ENCODE measurements at places on chromosomes 1 and 21. TPM values are rescaled to one million over a fixed set of nuclear protein-coding genes. Genes with fewer than 3 reads are reported as not detected.

DNA sequence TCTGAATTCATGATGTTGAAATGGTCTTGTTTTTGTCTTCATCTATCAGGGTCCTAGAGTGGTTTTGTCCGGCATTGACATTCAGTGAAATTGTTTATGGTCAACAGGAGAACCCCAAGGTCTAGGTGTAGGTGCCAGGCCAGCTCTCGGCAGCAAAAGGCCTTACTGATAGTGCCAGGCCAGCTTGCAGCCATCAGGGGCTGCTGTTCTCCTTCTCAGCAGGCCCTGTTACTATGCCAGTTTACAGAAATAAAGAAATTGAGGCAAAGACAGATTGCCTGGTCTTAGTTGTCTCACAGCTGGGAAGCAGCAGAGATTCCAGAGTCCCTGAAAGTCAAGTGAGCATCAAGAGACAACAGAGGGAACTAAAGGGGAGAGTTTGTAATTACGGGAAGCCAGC, 12.0 kb downstream of the HMGB4 start:
- no peaks in the 10 kb centered on the region for H3K36me3 ChIP-seq
- no peaks in the 10 kb centered on the region for H3K4me1 ChIP-seq

- H3K4me1 ChIP-seq, result no peaks in the 10 kb centered on the region
- no peak overlapping the region for H3K4me3 ChIP-seq
- H3K27ac ChIP-seq, result no peak overlapping the region
- H3K36me3 ChIP-seq, result no peaks in the 10 kb centered on the region
- no peaks in the 10 kb centered on the region for H3K27me3 ChIP-seq
These were observed 150.6 kb upstream of the PLD5 start for GRCh38 chr1:242674951-242675645.

DNA sequence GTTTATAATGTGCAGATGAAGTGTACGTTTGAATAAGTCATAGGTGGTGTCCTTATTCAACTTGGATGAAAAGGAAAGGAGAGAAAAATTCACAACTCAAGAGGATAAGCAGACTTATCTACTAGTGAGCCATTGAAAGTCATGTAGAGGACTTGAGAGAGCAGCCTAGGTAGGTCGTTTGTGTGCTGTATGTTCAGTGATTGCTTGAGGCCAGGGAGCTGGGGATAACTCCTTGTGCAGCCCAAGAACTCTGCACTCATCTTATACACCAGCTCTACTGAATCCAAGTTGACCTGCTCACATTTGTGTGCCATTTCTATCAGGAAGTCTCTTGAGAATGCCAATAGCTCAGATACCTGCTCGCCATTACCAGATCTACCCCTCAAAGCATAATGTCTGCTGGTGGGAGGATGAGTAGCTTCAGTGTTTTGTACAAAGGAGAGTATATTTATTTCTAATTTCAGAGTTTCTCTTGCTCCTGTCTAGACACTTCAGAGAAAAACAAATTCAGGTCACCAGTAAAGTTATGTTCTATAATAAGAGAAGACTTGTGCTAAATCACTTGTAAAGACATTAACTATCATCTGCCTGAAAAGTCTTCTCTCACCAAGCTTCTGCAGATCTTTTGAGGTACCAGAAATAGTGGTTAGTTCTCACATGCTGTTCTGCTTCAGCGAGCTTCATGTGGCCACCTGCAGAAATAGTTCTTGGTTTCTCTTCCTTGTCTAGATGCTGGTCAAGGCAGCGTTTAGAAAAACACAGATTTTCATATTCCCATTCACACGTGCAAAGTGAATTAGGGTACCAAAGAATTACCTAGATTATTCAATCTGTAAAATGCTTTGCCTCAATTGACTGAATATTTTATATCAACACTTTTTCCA, 10.8 kb downstream of the S1PR1 start:
- DNase-seq, result no peak
- H3K27me3 ChIP-seq, result no peaks in the 10 kb centered on the region
- no peaks in the 10 kb centered on the region for H3K36me3 ChIP-seq
- H3K4me1 ChIP-seq, result peaks cover 14% of the 10 kb centered on the region
- H3K4me3 ChIP-seq, result no peak overlapping the region
- H3K27ac ChIP-seq, result peak overlapping the region; percentile 25

Gene KRTAP20-4
- total RNA-seq, result not detected

DNA sequence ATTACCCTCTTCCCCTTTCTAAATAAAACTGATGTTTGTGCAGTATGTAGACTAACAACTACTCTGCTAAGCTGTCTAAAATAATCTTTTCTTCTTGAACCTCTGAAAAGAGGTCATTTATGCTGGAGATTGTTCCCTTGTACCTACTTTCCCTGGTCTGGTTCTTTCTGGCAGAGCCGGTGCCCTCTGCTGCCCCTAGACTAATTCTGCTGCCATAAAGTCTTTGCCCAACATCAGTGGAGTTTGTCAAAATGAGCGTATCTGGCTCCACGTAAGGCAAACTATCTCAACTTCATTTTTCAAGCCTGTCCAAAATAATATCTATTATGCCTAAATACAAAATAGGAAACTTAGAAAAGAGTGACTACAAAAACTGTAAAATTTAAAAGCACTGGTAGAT, 30.9 kb upstream of the ANGPTL7 start:
- DNase-seq, result no peak
- H3K36me3 ChIP-seq, result peaks cover 37% of the 10 kb centered on the region
- no peak overlapping the region for H3K27ac ChIP-seq
- H3K4me1 ChIP-seq, result no peaks in the 10 kb centered on the region
- H3K4me3 ChIP-seq, result no peak overlapping the region

DNA sequence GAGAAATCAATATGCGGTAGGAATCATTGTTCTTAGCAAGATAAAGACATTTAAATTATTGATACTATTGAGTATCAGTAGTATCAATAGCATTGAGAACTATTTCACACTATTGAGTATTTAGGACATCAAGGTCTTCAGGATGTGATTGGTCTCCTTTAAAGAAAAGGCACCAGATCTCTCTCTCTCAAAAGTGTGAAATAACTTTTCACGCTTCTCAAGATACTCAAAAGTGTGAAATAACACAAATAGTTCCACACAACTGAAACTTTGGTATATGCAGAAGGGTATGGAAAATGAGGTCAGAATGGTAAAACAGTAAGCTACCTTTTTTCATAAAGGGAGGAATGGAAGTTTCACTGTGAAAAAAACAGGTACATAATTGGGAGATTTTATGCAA, 6.7 kb upstream of the PYHIN1 start:
- DNase-seq, result no peak
- H3K36me3 ChIP-seq, result no peaks in the 10 kb centered on the region
- no peaks in the 10 kb centered on the region for H3K4me1 ChIP-seq
- H3K4me3 ChIP-seq, result no peak overlapping the region

DNA sequence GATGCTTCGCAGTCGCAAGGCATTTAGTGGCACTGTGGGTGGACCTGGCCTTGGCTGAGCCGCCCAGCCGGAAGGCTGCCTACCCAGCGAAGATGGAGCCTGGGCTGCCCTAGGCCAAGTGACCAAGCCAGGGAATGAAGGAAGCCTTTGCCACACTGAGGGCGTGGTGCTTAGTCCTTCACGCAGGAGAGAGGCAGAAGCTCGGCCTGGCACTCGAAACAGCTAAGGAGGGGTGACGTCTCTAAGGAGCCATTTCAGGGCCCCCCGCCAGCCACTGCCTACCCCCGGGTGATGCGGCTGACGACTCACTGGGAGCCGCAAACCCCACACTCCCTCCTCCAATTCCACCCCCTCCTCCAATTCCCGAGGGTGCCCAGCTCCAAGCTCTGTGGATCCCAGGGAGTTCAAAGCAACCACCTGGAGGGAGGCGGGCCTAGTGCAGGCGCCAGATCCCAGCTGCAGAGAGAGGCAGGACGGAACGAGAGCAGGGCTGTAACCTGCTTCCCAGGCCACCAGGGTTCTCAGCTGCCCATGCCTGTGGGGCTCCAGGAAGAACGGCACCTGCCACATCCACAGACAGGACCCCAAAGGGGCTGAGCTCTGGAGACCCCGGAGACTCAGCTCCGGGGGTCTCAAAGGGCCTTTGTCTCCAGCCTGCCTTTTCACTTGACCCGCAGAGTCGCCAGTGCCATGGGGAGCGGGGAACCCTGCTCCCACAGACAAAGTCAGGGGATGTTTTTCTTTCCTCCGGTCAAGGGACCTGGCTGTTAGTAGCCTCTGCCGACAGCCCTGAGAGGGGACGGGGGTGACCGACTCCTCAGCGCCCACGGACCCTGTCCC, 75.8 kb downstream of the ARHGEF16 start:
- DNase-seq, result no peak
- peak overlapping the region; percentile 68 for H3K27ac ChIP-seq
- H3K4me1 ChIP-seq, result peaks cover 9% of the 10 kb centered on the region
- no peaks in the 10 kb centered on the region for H3K36me3 ChIP-seq
- peak overlapping the region; percentile 90 for H3K4me3 ChIP-seq

Gene RIPPLY3
- total RNA-seq, result not detected

DNA sequence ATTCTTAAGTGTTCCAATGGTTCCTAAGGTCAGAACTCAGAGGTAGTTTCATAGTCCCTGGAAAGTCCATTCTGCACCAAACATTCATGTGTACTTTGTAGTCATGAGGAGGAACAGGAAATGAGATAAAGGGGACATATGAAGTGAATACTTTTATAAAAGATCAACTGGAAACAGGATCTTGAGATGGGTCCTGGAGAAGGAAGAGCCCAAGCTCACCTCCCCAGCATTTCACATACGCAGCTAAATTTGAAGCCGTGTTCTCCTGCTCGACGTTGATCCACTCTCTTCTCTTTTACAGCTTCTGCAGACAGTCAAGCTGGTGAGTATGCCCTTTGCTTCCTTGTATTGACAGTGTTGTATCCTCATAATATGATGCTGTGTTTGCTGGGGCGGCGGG, 429 bp downstream of the FCGR2A start:
- no peak for DNase-seq
- no peaks in the 10 kb centered on the region for H3K27me3 ChIP-seq
- no peaks in the 10 kb centered on the region for H3K36me3 ChIP-seq
- no peak overlapping the region for H3K4me3 ChIP-seq

- no peaks in the 10 kb centered on the region for H3K27me3 ChIP-seq
- H3K4me3 ChIP-seq, result no peak overlapping the region
- no peak for DNase-seq
- H3K27ac ChIP-seq, result no peak overlapping the region
- H3K36me3 ChIP-seq, result no peaks in the 10 kb centered on the region
These were observed 108.8 kb downstream of the NAV1 start for GRCh38 chr1:201647722-201648065.

Gene SH3BGR
- total RNA-seq, result 0.94 TPM

DNA sequence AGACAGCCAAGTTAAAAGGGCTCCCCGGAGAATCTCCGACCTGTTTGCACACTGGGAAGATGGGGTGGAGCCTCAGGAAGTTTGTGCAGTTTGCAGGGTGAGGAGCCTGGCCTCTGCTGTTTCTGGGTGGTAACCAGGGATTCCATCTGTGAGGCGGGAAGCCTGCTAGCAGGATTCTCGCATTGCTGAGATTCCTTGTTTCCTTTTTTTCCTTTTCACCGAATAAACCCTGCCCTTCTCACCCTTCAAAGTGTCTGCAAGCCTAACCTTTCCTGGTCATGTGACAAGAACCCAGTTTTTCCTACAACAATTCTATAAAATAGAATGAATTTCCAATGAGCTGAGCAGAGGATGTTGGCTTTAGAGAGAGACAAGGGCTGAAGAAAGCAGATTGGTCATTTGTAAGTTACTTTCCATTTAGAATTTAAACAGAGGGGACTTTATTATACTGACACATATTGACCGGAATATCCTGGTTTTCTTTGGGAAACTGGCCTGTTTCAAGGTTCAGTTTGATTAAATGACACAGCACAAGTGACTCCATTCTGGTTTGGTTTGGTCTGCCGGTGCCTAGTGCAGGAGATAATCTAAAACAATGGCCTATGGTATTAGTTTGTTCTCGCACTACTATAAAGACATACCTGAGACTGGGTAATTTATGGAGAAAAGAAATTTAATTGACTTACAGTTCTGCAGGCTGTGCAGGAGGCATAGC, 48.7 kb upstream of the DNAH14 start:
- DNase-seq, result no peak
- H3K27ac ChIP-seq, result no peak overlapping the region
- no peak overlapping the region for H3K4me3 ChIP-seq
- no peaks in the 10 kb centered on the region for H3K27me3 ChIP-seq
- no peaks in the 10 kb centered on the region for H3K36me3 ChIP-seq
- H3K4me1 ChIP-seq, result no peaks in the 10 kb centered on the region

- no peaks in the 10 kb centered on the region for H3K4me1 ChIP-seq
- no peaks in the 10 kb centered on the region for H3K27me3 ChIP-seq
- DNase-seq, result no peak
- no peak overlapping the region for H3K27ac ChIP-seq
These were observed 266.6 kb upstream of the C1orf174 start for GRCh38 chr1:4166713-4167112.

- H3K4me3 ChIP-seq, result no peak overlapping the region
- no peaks in the 10 kb centered on the region for H3K27me3 ChIP-seq
- peaks cover 13% of the 10 kb centered on the region for H3K4me1 ChIP-seq
- peak; percentile 67 for DNase-seq
These were observed 49.8 kb downstream of the ACOT7 start for GRCh38 chr1:6343506-6344405.

- no peak overlapping the region for H3K27ac ChIP-seq
- H3K4me1 ChIP-seq, result no peaks in the 10 kb centered on the region
- H3K36me3 ChIP-seq, result no peaks in the 10 kb centered on the region
- no peak overlapping the region for H3K4me3 ChIP-seq
- H3K27me3 ChIP-seq, result no peaks in the 10 kb centered on the region
These were observed 277.0 kb downstream of the MRPL39 start for GRCh38 chr21:25330266-25330665.

DNA sequence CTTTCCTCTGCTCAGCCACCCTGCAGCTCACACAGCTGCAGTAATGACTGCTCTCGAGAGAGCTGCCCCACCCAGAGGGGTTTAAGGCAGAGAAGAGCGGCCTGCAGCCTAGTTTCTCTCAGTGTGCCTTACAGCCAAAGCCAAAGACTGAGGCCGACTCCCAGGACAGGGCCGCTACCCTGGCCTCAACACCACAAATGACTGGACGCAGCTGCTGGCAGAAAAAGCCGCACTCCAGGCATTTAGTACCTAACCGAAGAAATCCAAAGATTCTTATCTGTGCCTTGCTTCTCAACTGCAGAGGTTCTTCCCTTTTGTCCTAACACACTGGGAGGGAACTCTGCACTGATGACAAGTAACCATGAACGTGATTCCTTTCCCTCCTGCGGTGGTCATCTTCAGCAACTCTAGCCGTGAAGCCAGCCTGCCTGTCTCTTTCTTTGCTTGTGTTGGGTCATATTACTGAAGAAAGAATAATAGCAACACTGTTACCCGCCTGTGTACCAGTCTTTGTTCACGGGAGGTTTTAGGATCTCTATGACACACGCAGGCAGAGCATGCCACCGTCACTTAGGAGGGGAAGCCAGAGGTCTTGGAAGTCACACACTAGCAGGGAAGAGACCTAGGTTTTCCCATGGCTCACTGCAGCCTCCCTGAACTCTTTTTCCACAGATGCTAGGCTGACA, 202.7 kb downstream of the RHOU start:
- H3K27ac ChIP-seq, result peak overlapping the region; percentile 55
- H3K4me3 ChIP-seq, result no peak overlapping the region
- H3K27me3 ChIP-seq, result no peaks in the 10 kb centered on the region
- no peak for DNase-seq
- no peaks in the 10 kb centered on the region for H3K36me3 ChIP-seq

Gene TNFRSF1B
- 40.7 TPM for total RNA-seq

DNA sequence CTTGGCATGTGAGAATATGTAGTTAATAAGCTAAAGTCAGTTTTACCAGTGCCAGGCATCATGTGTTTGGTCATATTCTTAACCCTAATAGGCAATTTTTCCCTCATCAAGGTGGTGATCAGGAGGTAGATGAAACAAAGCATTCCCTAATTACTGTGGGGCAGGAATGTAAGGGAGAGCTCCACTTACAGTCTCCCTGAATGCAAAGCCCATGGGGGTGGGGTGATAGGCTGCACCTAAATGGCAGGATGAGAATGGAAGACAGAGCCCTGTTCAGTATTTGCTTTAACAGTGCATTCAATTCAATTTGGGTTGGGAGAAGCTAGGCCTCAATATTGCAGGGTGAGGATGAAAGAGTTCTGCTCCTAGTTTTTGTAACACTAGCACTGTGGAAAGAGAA, 23.4 kb downstream of the ZNF678 start:
- no peaks in the 10 kb centered on the region for H3K36me3 ChIP-seq
- no peak overlapping the region for H3K27ac ChIP-seq
- no peak for DNase-seq
- no peaks in the 10 kb centered on the region for H3K27me3 ChIP-seq

Gene DIO1
- total RNA-seq, result not detected

Data from naive thymus-derived CD4-positive, alpha-beta T cell (primary cell).